ENCODE measurements at places on chromosomes 1 and 21.

GRCh38 chr1:46599059-46599970 is 4.8 kb downstream of the MKNK1 start:
- DNase-seq: no peak

DNA sequence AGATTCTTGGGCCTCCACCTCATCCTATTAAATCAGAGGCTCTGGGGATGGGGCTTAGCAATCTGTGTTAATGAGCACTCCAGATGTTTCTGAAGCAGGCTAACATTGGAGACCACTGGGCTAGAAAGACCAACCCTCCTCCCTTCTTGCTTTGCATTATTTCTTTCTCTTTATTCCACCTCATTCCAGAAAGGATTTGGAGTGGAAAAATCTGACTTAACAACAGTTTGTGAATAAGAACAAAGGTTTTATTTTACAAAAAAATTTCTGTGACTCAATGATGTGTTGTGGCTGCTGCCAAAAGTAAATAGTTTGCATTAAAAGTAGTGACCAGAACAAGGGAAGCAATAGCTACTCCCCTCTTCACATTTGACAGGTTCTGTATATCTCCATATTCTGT is 79.4 kb downstream of the TGFB2 start:
- DNase-seq: no peak

DNA sequence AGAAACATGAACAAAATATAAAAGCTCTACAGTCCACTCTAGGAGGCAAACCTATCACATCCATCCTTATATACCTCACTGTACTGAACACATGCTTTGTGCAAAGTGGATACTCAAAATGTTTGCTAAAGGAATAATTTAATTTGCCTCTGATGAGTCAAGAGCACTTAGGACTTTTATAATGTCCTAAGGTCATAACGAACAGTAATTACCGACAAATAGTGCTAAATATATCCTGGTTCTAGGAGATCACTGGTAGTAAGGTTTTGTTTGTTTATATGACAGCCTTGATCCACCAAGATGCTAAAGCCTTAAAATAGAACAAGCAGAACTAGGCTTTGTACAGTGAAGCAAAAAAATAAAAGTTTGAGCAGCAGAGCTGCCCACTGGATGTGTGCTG is 70.6 kb downstream of the GADD45A start:
- no peak for DNase-seq

DNA sequence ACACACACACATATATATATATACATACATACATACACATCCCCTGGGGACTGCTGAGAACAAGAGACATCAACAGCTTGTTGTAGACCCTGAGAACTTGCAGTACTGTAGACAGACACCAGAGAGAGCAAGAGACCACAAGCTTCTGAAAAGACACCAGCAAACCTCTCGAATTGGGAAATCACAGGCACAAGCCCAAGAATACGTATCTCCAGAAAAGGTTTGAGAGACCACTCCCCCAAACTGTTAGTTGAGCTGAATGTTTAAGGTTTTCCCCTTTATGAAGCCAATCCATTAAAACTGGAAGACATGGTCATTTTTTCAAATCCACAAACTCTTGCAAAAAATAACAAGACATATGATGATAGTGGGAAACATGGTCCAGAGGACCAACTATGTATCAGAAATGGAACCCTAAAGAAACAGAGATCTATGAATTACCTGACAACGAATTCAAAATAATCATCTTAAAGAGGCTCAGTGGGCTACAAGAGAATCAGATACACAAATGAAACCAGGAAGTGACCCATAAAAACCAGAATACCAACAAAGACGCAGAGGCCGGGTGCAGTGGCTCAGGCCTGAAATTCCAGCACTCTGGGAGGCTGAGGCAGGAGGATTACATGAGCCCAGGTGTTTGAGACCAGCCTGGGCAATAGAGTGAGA is 45.1 kb downstream of the SLC2A1 start:
- DNase-seq: peak; percentile 94

- DNase-seq: no peak
Measured at GRCh38 chr1:84156210-84156621, 12.1 kb downstream of the PRKACB start.

Measured in mesendoderm (in vitro differentiated cells).